ENCODE measurements at places on chromosomes 6 and 20. TPM values are rescaled to one million over a fixed set of nuclear protein-coding genes. Genes with fewer than 3 reads are reported as not detected.

The BPIFB4 gene
- not detected for total RNA-seq

The MACROD2 gene
- total RNA-seq = 0.50 TPM

The RFX6 gene
- total RNA-seq = not detected

The CCNC gene
- 73.3 TPM for total RNA-seq

The TMEM239 gene
- total RNA-seq = under 0.01 TPM

The EPB41L1 gene
- 28.9 TPM for total RNA-seq

The MAP7 gene
- total RNA-seq = 2.0 TPM

The ATG5 gene
- total RNA-seq = 48.0 TPM

The HLA-DMA gene
- total RNA-seq = 4.7 TPM

The KIF25 gene
- total RNA-seq = not detected

The COL19A1 gene
- not detected for total RNA-seq

The RAET1L gene
- not detected for total RNA-seq

The NRM gene
- total RNA-seq = 3.1 TPM

The FNDC11 gene
- total RNA-seq = 1.8 TPM

The TBX18 gene
- total RNA-seq = 55.7 TPM

The MROH8 gene
- 3.6 TPM for total RNA-seq

The ASIP gene
- not detected for total RNA-seq

The STK35 gene
- total RNA-seq = 21.4 TPM

The SUN5 gene
- total RNA-seq = not detected

The DDX43 gene
- total RNA-seq = 0.33 TPM

The FHL5 gene
- not detected for total RNA-seq

The FERMT1 gene
- 9.1 TPM for total RNA-seq

The SLC18B1 gene
- total RNA-seq = 11.5 TPM

The GRIK2 gene
- not detected for total RNA-seq

The HS3ST5 gene
- total RNA-seq = not detected

The HLA-DRB5 gene
- 0.15 TPM for total RNA-seq

The TPX2 gene
- 6.9 TPM for total RNA-seq

The RNF217 gene
- 14.0 TPM for total RNA-seq

The DEFB115 gene
- not detected for total RNA-seq

The FAM209B gene
- not detected for total RNA-seq

The CDH22 gene
- total RNA-seq = not detected

The APOM gene
- 1.3 TPM for total RNA-seq

The KIAA0408 gene
- 3.8 TPM for total RNA-seq

The ABCF1 gene
- 58.2 TPM for total RNA-seq

The TAAR8 gene
- total RNA-seq = not detected

The OTOR gene
- not detected for total RNA-seq

The SYS1 gene
- total RNA-seq = 28.9 TPM

The SOX18 gene
- 0.29 TPM for total RNA-seq

The KIFC1 gene
- 36.2 TPM for total RNA-seq

The GNMT gene
- total RNA-seq = 0.17 TPM

The GPLD1 gene
- total RNA-seq = not detected

The COL9A3 gene
- total RNA-seq = 0.15 TPM

The SULF2 gene
- total RNA-seq = 0.29 TPM

The SIM1 gene
- total RNA-seq = not detected

The NEURL2 gene
- 6.4 TPM for total RNA-seq

The PLEKHG1 gene
- 6.3 TPM for total RNA-seq

The COL12A1 gene
- total RNA-seq = 506 TPM

The PRPH2 gene
- total RNA-seq = 4.2 TPM

The BFSP1 gene
- total RNA-seq = 2.3 TPM

The CCDC28A gene
- 26.9 TPM for total RNA-seq

The SYCP2L gene
- total RNA-seq = not detected

The HSPA1A gene
- total RNA-seq = 168 TPM

The ITPA gene
- 34.7 TPM for total RNA-seq

All from smooth muscle cell of trachea (primary cell).